ENCODE measurements at places on chromosomes 2 and 18.

GRCh38 chr2:115294999-115295398, 852.6 kb downstream of the DPP10 start:
- DNase-seq, result no peak

GRCh38 chr2:8999797-9000196, 3.7 kb downstream of the MBOAT2 start:
- no peak for DNase-seq

DNA sequence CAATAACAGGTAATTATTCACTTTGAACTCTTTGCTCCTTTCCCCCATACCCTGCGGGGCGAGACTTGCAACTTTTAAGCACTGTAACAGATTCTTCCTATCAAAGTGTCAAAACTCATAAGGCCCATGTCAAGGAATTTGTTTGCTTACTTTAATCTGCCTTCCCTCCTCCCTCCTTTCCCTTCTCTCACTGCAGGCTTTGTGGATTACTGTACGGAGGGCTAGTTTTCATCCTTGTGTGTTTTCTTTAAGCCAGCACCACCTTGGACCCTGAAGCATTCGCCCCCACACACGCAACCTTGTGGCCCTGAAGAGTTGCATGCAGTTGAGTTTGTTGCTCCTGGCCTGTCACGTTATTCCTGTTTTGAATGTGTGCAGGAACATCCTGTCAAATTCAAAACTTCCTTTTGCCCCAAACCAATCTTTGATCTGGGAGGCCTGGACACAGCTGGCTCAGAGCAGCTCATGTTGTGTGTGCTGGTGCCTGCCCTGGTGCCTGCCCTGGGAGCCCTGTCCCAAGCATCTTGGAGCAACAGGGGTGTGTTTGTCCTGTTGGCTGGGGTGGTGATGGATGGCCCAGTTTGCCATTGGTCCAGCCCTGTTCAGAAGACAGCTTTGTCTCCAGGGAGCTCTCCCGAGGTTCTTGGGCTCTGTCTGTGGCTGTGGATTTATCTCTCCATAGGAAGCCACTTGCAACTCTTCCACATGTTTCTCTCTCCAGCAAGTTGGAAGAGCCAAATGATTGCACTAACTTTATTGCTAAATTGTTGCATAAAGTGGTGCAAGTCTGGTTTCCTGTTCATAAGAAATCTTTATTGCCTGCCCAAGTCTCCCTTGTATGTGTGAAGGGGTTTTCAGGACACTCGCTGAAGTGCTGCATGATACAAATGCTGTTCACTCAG, 199.6 kb downstream of the VAPA start:
- no peak for DNase-seq

DNA sequence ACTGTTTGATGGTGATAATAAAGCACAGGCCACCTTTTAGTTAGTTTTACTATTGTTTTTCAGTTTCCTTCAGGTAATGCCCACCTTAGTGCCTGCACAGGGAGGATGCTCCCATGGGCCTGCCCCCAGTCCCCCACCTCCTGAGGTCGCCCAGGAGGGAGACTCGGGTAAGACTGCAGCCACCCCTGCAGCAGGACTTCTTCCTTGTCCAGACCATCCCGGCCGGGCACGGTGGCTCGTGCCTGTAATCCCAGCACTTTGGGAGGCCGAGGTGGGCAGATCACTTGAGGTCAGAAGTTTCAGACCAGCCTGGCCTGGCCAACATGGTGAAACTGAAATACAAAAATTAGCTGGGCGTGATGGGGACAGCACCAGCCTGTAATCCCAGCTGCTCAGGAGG, 68.1 kb upstream of the TANC1 start:
- no peak for DNase-seq

DNA sequence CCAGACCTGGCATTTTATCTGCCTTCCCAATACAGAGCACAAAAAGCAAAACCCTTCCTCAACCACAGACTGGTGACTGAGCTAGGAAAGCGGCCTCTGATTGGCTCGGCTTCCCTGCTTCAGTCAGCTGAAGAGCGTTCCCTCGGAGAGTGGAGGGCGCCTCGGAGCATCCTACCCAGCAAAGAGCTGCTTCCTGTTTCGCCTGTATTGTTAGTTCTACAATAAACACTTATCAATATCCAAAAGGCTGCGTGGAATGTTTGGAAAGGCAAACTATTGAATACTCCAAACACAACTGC, 125.0 kb downstream of the CACNB4 start:
- no peak for DNase-seq

GRCh38 chr2:54836477-54836876, 113.0 kb downstream of the EML6 start:
- DNase-seq, result no peak

DNA sequence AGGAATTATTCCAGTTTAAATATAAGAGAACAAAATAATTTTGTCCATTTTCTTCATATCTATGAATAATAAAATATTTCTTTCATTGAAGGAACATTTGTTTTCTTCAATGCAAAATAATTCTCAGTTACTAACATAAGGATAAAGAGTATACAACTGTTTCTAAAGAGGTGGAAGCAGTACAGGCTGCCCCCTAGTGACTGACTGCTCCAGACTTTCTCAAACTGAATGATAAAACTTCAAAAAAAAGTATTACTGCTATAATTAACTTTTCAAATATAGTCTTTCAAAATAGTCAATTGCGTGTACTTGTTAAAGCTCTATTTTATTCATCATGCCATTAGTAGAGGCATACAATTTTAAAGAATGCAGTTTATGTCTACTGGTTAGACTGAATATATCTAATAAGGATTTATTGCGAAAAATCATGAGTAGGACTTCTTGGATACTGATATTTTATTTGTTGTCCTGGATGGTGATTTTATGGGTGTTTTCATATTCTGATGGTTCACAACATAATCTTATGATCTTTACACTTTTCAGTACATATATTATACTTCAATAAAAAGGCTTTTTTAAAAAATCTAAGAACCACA, 100.1 kb downstream of the WDPCP start:
- no peak for DNase-seq

DNA sequence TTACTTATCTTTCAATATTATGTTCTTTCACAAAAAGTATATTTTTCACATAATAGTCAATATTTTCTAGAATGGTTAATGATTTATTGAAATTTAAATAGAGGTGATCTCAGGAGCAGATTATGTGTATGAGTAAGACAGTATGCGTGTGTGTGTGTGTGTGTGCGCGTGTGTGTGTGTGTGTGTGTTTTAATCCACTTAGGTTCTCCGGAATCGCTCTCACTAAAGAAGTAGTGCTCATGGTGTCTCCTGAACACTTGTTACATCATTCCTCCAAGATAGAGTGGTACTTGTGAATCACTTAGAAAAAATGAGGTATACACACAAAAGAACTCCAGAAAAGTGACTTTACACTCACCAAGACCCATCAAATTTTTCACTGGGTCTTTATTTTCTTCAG, 91.0 kb upstream of the KCNH7 start:
- DNase-seq, result no peak

DNA sequence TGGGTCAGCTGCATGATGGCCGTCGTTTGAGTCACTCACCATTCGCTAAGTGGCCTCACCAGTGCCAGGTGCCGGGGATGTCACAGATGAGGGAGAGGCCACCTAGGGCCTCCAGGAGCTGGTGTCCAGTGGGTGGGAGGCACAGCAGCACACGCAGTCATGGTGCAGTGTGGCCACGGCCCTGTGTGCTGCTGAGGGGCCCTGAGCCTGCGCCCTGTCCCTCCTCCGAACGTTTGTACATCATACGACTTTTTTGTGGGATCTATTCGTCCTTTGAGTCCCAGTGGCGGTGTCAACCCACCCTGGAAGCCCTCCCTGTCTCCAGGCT, 30.1 kb upstream of the ODC1 start:
- no peak for DNase-seq

- no peak for DNase-seq
These were observed 337.1 kb upstream of the MAP2 start for GRCh38 chr2:209086761-209087160.

- no peak for DNase-seq
These were observed 74.8 kb downstream of the CHST9 start for GRCh38 chr18:27110319-27110718.

DNA sequence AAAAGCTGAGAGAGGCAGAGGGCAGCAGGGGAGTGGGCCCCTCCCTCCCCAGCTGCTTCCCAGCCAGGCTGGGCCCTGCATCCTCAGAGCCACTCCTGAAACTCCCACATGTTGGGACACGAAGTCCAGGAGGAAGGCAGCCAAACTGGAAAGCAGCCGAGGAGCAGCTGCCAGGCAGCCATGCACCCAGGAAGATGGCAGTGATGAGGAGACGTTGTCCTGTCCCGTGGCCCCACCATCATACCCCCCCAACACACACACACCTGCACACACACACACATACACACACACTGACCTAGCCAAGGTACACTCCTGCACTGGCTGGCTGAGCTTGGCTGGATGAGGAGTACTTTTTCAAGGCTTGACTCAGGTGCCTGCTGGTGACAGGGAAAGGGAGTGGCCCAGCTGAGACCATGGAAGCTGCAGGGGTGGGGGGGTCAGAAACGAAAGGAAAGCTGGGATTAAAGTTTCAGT, 106.0 kb downstream of the CYP26B1 start:
- DNase-seq, result no peak

Data from CD4-positive, alpha-beta T cell treated with Interleukin-15 for 4 hours (primary cell).